ENCODE measurements at places on chromosomes 7 and 10.

DNA sequence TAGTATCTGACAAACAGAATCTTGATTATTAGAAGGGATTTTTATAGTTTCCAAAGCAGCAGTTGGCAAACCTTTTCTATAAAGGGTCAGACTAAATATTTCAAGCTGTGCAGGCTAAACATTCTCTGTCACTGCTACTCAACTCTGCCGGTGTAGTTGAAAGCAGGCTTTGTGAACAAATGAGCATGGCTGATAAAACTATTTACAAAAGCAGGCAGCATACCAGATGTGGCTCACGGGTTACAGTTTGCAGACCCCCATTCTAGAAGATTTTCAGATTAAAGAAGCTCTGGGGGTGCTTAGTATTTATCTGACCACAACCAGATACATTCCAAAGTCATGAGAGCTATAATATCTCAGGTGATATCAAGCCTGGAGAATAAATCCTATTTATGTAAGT, 1017.5 kb downstream of the SORCS1 start:
- no peak for DNase-seq

- DNase-seq: no peak
Measured at GRCh38 chr10:114709984-114710383, 51.9 kb upstream of the ABLIM1 start.

DNA sequence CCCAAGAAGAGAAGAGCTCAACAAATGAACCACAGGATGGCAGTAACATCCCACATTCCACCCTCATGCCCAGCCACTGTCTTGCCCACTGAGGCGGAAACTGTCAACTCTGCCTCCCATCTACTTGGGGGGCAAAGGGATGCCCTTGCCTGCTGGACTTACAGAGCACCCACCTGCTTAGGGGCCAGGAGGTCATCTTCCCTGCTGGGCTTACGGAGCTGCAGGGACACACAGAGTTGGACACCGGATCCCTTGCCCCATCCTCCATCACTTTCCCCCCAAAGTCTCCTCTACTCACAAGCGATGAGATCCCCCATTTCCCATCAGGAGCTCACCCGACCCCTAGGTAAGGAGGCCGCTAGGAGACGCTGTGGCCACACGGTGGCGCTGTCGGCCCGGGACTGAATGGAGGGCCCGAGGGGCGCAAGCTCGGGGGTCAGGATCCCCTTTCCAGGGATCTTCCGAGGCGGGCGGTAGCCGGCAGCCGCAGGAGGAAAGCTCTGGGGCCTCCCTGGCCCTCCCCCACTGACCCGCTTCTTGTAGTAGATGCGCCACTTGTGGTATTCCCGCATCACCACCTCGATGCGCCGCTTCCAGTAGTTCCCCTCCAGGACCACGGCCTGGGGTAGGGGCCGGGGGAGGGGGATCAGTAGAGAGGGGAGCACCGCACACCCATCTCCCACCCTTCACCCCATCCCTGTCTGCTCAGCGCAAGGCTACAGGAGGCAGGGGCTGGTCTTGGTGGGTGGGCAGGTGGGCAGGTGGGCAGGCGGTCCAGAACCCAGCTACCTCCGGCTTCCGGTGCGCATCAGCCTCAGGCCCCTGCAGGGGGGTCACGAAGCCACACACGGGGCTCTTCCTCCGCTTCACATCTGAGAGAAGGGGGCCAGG, 17.3 kb downstream of the MLXIPL start:
- DNase-seq: peak; percentile 34

DNA sequence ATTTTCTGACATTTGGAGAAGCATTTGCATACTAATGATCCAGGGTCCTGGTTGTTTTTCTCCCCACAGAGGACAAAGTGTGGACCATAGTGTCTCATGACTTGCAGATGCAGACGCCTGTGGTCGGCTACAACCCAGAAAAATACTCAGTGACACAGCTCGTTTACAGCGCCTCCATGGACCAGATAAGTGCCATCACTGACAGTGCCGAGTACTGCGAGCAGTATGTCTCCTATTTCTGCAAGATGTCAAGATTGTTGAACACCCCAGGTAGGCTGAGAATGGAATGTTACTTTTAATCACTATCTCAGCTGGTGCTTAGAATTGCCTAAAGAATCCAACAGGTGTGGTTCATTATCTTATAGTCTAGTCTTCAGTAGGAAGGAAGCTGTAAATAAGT, 951.5 kb upstream of the C7orf33 start:
- no peak for DNase-seq

- DNase-seq: no peak
Measured at GRCh38 chr10:104577163-104577562, 63.9 kb upstream of the SORCS3 start.

DNA sequence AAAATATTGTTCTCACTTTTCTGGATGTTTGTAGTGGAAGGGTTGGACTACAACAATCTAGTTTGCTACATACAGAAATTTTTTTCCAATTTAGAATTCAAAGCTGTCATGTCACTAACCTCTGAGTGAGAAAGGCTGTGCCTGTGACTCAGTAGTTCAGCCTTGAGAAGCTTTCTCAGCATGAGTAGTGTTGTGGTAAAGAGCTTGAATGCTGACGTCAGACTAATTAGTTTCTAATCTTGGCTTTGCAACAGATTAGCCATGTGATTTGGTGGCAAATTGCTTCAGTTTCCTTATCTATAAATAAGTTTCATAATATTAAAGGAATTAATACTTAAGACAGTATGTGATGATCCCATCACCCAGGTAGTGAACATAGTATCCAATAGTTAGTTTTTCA, 83.8 kb downstream of the ABCA13 start:
- DNase-seq: peak; percentile 63

DNA sequence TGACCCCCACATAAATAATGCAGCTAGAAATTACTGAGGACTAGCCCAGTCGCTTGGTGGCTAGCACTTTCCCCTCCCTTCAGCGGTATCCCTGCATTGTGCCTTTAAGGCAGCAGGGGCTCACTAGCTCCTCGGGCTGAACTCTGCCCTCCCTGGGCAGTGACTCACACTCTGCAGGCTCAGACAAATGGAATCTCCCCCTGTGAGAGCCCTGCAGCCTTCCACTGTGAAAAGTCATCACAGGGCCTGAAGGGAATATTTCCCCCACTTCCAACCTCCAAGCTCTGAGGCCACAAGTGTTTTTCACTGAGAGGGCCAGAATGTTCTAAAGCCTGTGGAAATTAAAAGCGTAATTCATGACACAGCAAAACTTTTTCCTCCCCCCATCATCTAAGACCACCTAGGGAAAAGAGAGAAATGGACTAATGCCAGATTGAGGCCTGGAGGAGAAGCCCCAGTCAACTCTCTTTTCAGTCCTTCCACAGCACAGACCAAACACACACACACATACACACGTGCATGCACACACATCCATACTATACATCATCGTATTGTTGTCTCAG, 93.6 kb upstream of the COL1A2 start:
- DNase-seq: peak; percentile 98

- DNase-seq: no peak
Measured at GRCh38 chr10:13989616-13990015, 341.1 kb downstream of the FRMD4A start.

GRCh38 chr7:130108809-130109208, 38.5 kb downstream of the KLHDC10 start:
- no peak for DNase-seq

DNA sequence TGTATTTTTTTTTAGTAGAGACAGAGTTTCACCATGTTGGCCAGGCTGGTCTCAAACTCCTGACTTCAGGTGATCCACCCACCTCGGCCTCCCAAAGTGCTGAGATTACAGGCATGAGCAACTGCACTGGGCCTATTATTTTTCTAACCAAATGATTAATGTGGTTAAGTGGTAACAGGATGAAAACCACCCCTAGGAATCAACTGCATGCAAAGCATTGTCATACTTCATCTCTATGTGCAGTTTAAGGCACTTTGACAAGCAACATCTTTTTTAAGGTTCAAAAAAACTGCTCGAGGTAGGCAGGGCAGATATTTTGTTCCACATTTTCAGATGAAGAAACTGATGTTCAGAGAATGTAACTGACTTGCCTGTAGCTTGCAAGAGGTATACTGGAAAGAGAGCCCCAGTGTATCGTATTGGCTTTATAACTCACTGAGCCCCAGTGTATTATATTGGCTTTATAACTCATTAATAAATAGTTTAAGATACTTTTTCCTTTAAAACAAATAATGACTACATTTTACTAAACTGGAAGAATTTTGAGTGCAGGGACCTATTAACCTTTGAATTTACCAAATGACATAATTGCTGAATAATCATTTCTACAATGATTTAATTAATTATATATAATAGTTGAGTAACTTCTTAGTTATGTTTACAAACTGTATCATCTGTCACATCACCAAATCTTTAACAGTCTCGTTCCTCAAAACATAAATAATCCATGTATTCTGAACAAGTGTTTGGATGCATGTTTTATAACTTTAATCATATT, 38.1 kb downstream of the RTKN2 start:
- DNase-seq: peak; percentile 61

DNA sequence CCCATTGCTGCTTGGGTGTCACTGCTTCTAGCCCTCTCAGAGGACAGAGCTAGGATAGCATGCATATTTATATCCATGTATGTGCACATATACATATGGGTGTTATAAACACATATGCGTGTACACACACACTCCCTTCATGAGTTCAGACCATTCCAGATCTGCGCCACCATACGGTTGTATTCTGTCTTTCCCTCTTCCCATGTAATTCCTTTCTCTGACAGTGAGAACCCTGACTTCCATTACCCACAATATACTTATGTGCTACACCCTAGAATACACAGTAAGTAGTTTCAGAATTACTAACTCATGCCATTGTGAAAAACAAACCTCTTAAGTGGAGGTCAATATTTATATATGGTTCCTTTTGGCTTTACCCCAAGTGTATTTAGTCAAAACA, 116.6 kb upstream of the SAMD8 start:
- DNase-seq: no peak

GRCh38 chr10:58457761-58458616, 54.7 kb upstream of the BICC1 start:
- peak; percentile 98 for DNase-seq

GRCh38 chr10:102114861-102115618, 5.1 kb downstream of the LDB1 start:
- DNase-seq: peak; percentile 87

Data from fibroblast of skin of right quadriceps (primary cell).